ENCODE measurements at places on chromosomes 5 and 9. TPM values are rescaled to one million over a fixed set of nuclear protein-coding genes. Genes with fewer than 3 reads are reported as not detected.

The C5orf52 gene
- total RNA-seq, result not detected

The SPATA31D4 gene
- total RNA-seq, result not detected

The STX17 gene
- 14.9 TPM for total RNA-seq

The EIF4E1B gene
- total RNA-seq, result not detected

The CCNJL gene
- 1.5 TPM for total RNA-seq

The CAVIN4 gene
- total RNA-seq, result under 0.01 TPM

The C5orf58 gene
- total RNA-seq, result not detected

The SPRY4 gene
- 3.2 TPM for total RNA-seq

The MYORG gene
- 4.0 TPM for total RNA-seq

The PARP8 gene
- 16.4 TPM for total RNA-seq

The NUTM2F gene
- not detected for total RNA-seq

The ADAMTS13 gene
- 0.21 TPM for total RNA-seq

The SPINK7 gene
- 4.3 TPM for total RNA-seq

The FGF10 gene
- total RNA-seq, result not detected

The RNF208 gene
- 0.24 TPM for total RNA-seq

The PCDHA5 gene
- total RNA-seq, result not detected

The TMEM8B gene
- 1.9 TPM for total RNA-seq

The ITGA2 gene
- 76.4 TPM for total RNA-seq

The HSDL2 gene
- total RNA-seq, result 40.1 TPM

The RAD1 gene
- 16.1 TPM for total RNA-seq

The CMYA5 gene
- total RNA-seq, result 0.21 TPM

The PIP5K1B gene
- not detected for total RNA-seq

The CDC20B gene
- not detected for total RNA-seq

The SH3GL2 gene
- total RNA-seq, result 0.48 TPM

The GPR151 gene
- total RNA-seq, result not detected
